ENCODE measurements at places on chromosomes 2 and 18. TPM values are rescaled to one million over a fixed set of nuclear protein-coding genes. Genes with fewer than 3 reads are reported as not detected.
A peak's percentile ranks its signal among the peaks of the same experiment; 100 is the strongest.

DNA sequence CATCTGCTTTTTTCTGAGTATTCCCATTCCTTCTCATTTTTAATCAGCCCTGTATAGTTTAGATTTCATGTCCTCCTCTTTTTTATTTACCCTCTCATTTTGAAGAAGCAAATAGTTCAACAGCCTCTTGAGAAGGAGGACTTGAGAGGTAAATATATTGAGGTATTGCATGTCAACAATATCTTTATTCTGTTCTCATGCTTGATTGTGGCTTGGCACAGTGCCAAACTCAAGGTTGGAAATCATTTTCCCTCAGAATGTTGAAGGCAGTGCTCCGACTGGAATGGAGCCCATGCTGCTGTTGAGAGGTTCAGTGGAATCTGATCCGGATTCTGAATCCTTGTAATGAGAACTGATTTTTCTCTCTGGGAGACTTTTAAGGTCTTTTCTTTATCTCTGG is 31.0 kb upstream of the GALNT3 start:
- no peak for DNase-seq

DNA sequence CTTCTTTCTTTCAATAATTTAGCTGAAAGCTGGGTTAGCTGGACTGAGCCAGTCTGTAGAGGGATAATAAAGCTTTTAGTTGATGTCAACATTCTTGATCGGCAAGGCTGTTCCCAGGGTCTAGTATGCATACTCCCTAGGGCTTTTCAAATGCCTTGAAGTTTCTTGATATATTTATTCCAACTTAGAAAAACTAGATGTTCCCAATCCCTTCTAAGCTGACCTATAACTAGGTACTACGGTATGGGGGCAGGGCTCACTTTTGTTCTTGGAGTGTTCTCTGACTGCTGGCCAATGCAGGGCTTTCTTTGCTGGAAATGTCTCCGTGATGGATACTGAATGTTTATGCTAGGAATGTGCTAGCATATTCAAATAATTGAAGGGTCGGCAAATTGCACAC is 258.6 kb upstream of the TANK start:
- DNase-seq = no peak

DNA sequence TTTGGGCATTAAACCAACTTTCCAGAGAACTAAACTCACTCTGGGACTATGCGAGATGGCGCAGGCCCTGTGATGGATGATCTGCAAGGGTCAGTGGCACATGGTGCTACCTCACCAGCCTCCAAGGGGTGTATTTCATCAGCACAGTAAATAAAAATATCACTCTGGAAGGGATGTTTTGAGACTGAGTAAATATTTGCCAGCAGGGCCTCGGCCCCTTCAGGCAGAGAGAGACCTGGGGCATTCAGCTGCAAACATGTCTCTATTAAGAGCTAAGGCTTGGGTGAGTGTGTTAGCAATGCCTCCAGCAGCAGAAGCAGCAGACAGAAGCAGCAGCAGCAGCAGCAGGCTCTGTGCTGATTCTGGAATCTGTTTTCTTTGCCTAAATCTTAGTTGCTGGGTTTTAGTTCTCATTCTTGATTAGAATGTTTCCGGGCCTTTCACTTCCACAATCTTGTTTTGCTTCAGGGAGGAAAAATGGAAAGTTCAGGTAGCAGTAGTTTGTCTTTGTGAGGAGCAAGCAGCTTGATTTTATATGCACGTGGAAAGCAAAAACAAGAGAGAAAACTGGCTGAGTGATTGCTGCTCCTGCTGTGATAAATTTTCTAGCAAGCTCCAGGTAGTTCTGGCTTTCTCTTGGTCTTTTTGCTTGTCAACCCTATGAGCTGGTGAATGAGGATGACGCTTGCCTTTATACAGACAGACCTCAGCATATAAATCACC is 18.6 kb downstream of the ADCYAP1 start:
- DNase-seq = no peak

TMEM17 gene
- total RNA-seq = 2.8 TPM

SULT1C2 gene
- total RNA-seq = 6.4 TPM

- no peak for DNase-seq
These were observed 59.8 kb downstream of the ITGA4 start for GRCh38 chr2:181516992-181517391.

CXCR4 gene
- 11.2 TPM for total RNA-seq

- DNase-seq = no peak
These were observed 462.5 kb upstream of the FSHR start for GRCh38 chr2:49616800-49617199.

DNA sequence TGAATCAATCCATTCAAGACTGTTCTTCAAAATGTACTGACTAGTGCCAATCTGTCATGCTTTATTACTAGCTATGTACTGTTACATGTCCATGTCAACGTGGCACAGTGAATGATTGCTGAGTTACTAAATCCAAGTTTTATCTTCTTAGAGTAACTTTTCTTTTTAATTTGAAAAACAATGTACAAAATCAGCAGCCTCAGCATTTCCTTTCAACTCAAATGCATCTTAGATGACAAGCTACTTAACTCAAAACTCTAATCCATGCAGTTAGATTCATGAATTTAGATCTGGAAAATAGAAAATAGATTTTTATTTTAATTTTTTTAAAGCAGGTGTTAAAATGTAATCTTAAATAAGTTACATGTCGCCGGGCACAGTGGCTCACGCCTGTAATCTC is 174.2 kb downstream of the CAPN13 start:
- DNase-seq = no peak

DNA sequence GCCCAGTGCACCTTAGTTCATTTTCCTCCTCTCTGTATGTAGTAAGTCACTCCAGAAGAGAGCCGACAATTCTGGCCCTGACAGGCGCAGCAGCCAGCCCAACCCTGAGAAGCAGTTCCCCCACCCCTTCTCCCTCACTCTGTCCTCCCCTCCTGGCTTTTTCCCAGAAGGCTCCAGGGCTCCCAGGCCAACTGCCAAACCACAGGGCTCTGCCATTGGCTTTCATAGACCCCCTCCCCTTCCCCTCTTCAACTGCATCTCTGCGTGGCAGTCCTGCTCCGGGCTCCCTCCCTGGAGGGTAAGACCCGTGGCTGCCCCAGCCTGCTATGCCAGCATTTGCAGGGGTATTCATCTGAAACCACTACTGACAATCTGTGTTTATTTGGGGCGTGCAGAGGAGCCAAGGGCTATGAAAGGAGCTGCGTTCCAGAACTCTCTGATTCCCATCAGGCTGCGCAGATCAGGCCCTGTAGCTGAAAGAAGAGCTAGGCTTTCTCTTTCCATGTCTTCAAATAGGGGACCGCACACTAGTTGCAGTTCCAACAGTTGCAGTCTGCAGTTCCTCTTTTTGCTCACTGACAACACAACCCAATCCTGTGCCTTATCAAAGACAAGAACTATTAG is 388.6 kb upstream of the TNP1 start:
- peak; percentile 39 for DNase-seq
